Activated naive CD8-positive, alpha-beta T cell treated with anti-CD3 and anti-CD28 coated beads for 36 hours (primary cell): ENCODE measurements at places on chromosomes 7 and 10. TPM values are rescaled to one million over a fixed set of nuclear protein-coding genes. Genes with fewer than 3 reads are reported as not detected.

DNA sequence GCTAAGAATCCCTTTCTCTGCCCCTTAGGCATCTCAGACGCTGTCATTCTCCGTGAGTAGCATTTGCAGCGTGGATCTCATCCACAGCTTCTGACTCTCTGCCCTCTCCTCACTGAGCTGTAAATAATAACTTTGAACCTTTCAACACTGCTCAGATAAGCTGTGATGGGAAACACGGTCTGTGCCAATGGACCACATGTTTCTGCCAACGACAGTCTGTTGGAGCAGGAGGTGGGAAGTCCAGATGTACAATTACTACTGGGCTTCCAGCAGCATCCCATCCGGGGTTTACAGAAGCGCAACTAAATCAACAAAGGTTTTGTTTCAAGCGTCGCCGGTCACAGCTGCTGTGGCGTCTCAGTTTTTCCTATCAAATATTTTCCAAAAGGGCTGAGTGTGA is 1110.6 kb downstream of the TYW1 start:
- DNase-seq, result no peak

DNA sequence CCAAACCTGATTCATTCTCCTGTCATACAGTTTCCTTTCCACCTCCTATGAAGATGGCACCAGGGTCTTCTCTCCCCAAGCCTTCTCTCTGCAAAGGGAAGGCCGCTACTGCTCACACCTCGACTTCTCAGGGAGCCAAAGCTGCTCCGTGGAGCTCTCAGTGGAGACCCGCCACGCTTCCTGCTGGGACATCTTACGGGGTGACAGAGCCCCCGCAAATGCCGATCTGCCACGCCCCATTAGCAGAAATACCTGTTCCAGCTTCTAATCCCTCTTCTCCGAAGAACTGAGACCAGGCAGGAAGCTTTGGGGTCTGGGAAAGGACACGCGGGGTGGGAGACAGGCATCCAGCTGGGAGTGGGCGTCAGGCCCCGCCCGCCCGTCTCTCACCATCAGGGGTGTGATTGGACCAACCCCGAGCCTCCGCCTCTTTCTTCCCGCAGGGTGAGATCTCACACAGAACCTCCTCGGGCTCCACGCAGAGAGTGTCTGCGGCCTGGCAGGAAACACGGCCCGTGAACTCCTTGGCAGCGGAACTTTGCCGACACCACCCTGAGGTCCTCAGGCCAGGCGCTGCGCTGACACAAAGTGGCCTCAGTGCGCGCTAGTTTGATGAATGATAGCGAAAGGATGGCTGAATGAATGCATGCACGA is 12.0 kb upstream of the CALML5 start:
- no peak for DNase-seq

DNA sequence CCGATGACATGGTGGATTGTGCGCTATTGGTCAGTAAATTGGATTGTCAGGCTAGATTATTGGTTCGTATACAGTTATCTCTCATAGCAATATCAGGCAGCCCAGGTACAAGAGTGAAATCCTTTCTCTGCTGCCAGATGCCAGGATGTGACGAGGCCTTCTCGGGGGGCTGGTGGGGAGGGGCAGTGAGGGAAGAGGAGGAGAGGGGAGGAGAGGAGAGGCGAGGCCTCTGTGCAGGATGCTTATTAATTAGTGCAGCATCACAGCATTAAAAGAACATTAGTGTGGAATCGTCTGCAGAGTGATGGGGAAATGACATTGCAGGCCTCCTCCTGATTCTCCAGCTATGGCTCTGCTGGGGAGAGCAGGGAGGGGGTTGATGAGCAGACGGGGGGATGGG is 30.5 kb upstream of the SLF2 start:
- DNase-seq, result no peak

DNA sequence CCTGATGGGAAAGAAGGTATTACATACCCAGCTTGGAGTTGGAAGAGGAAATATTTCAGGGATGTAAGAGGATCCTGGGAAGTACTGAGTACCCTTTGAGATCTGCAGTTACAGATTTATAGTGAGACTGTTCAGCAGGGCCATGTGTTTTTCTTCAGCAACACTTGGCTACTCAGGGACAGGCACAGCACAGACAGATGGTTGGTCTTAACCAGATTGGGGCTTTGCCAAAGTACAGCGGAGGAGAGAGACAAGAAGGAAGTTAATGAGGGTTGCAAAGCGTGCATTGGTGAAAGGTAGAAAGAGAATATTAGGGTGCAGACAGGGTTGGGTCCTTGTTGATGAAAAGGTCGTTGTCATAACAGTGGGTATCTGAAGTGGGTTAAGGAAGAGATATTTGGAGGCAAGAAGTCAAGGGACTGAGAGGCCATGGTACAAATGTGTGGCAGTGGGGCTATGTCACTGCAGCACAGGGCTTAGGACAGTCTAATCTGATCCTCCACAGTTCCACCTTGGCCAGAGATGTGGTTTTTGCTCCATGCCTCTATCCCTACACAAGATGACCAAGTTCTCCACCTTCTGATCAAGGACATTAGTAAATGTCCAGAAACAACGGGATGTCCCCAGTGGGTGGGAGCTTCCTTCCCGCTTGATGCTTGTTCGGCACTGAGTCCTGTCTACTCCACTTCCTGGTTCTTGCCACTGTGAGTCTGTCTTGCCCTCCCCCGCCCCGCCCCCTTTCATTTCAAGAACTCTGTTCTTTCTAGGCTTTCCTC is 18.9 kb upstream of the DNAJC1 start:
- no peak for DNase-seq

The RHEB gene
- 46.8 TPM for total RNA-seq

GRCh38 chr10:133294189-133294588 is 14.5 kb downstream of the TUBGCP2 start:
- DNase-seq, result no peak

DNA sequence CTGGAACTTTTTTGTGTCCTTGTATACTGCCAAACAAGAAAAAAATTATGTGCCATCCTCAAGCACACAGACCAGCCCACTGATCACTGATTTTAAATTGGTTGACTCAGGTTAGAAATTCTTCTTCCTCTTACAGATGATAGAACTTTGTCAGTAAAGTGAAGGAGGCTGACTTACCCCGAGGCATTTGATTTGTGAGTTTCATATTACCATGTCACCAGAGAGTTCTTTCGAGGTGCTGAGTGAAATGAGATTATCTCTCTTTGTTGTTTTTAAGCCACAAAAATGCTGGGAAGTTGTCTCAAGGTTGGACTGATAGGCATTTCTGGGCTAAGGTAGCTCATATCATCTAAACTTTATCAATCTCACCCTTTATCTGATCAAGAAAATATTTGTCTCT is 78.8 kb upstream of the FAM180A start:
- no peak for DNase-seq
